LHCN-M2 (cell line): ENCODE measurements at places on chromosomes 4 and X. TPM values are rescaled to one million over a fixed set of nuclear protein-coding genes. Genes with fewer than 3 reads are reported as not detected.
A peak's percentile ranks its signal among the peaks of the same experiment; 100 is the strongest.

- DNase-seq, result peak; percentile 3
Observed at GRCh38 chr4:35934320-35934981, 309.9 kb downstream of the ARAP2 start.

- no peak for DNase-seq
Observed at GRCh38 chrX:150753968-150754367, 60.8 kb downstream of the MTMR1 start.

DNA sequence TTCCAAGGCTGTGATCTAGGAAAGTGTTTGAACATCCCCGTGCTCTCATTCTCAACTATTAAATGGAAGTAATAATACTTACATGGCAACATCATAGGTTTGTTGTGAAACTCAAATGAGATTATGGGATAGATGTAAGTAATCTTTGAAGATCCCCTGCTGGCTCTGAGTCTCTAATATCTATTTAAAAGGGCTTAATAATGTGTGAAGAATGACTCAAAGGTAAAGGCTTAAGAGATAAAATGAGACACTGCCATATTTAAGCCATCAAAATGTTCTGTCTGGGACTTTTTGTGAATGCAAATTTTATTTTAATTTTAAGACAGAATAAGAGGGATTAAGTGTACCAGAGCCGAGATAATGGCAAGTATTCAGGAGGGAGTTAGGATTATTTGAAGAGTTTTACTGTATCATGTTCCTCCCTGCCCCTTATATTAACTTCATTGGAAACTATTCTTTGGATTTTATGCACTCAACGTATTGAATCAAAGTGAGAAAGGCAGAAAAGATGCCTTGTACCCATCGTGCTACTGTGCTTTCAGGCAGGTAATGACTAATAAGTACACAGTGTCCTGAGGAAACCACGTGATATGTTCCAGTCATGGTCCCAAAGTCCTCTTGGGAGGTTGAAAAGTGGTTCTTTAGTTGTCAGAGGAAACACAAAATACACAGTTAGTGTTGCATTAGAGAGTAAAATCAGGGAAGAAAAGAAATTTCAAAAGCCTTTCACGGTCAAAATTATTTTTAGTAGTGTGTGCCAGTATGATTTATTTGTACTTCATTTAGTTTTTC, 192.4 kb downstream of the RBM46 start:
- DNase-seq, result no peak

- DNase-seq, result no peak
Observed at GRCh38 chrX:136635235-136635634, 12.7 kb upstream of the CD40LG start.

DNA sequence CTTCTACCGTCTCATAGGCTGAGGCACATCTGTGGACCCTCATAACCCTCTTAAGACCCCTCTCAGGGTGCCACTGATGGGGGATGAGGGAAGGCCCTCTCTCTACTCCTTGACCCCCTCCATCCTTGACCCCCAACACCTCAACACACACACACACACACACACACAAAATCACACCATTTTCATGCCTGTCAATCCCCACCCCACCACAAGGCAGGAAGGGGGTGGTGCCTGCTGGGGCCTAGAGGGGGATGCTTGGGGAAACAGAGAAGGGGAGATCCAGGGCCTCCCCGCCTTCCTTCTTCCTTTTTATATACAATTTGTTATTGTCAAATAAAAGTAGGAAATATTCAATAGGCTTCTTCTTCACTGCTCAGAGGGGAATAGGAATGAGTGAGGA, 1.2 kb upstream of the EBP start:
- no peak for DNase-seq

GRCh38 chrX:2819345-2820135, 9.2 kb upstream of the GYG2 start:
- peak; percentile 20 for DNase-seq

PDE5A gene
- 1.6 TPM in 2 replicates for total RNA-seq

CRLF2 gene
- total RNA-seq, result not detected in 2 replicates

CABS1 gene
- total RNA-seq, result not detected in 2 replicates

CYSLTR1 gene
- 0.06 TPM in 2 replicates for total RNA-seq
